ENCODE measurements at places on chromosomes 5 and 9.

DNA sequence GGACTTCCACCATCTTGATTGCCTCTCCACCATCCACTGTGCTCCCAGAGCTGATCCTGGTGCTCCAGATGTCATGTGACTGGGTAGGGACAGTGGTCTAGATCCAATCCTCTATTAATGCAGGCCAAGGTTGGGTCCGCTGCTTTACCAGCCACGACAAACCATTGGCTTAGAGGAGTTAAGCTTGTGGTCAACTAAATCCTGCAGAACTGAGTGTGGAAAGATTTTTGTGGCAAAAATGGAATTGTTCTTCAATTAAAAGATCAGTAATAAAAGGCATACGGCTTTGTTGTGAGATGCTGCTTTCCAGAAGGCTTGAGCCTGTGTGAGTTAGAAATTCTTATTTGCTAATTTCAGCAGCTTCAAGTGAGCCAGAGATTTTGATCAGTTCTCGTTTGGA, 30.7 kb downstream of the SLC1A3 start:
- no peak for DNase-seq

- DNase-seq, result peak; percentile 76
Measured at GRCh38 chr5:137629646-137630045, 106.2 kb downstream of the KLHL3 start.

GRCh38 chr5:1058988-1059883, 50.6 kb downstream of the NKD2 start:
- no peak for DNase-seq

- no peak for DNase-seq
Measured at GRCh38 chr5:36128795-36129194, 22.9 kb downstream of the LMBRD2 start.

DNA sequence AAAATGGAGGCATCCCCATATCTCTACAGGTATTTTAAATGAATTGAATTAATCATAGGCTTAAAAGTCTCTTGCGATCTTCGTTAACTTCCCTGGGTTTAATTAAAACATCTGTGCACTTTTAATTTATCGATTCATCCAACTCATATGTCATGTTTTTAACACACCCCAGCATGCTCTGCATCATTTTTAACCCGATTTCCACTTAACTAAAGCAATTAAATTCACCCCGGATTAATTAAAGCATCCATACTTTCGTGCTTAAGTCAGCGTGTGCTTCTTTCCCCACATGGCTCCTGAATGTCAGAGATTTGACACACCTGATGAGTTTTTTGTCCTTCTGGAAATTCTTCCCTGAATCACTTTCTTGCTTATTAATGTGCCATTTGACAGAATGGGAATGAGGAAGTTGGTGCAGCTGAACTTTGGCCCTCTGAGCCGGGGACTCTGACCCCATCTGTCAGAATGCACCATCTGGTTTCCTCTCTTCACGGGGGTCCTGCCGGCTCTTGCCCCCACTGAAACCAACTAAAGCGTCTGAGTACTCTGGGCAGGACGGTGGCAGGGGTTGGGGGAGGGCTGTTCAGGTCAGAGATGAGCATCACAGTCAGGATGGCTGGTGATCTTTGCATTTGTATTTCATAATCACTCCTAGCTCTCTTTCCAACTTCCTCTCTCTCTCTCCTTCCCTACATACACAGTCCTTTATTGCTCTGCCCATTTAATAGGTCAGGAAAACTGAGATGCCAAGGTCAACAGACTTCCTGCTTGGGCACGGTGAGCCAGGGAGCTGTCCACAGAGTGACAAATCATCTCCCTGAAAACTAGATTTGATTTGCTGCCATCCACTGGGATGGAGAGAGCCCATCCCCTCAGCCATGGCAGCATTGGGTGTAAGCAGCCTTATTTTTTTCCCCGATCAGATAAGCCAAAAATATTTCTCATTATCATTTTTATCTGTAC, 180.3 kb upstream of the WWC1 start:
- no peak for DNase-seq

- DNase-seq, result no peak
Measured at GRCh38 chr9:91647371-91647770, 223.7 kb upstream of the NFIL3 start.

DNA sequence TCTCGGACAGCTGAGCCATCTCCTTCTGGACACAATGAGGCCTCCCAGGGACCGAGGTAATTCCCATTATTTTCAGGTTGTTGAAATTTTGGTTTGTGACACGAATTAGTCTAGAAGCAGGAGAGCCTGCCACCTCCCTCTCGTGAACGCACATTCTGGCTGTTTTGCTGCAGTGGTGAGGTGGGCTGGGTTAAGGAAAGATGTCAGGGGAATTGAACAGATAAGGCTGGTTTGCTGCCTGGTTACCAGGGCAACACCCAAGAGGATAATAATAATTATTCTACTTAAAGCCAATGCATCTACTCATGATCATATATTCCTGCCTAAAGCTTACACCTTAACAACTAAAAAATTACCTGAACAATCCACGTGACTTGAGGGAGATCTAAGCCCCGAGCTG, 38.1 kb downstream of the DDX31 start:
- no peak for DNase-seq

DNA sequence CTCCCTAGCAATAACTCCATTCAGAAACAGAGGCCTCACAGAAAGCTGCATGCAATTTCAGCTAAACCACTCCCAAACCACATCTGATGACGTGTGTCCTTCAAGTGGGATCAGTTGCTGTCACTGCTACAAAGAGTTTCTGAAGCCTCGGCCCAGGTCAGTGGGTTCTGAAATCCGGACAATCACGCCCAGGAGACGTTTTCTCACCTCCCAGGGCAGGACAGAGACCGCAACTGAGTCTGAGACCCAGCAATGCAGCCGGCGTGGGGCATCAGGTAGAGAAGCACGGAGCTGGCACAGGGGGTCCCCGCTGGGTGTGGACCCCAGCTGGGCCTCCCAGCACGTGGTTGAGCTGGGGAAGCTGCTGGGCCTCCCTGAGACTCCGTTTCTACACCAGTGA, 2.6 kb upstream of the UBE2QL1 start:
- DNase-seq, result no peak

DNA sequence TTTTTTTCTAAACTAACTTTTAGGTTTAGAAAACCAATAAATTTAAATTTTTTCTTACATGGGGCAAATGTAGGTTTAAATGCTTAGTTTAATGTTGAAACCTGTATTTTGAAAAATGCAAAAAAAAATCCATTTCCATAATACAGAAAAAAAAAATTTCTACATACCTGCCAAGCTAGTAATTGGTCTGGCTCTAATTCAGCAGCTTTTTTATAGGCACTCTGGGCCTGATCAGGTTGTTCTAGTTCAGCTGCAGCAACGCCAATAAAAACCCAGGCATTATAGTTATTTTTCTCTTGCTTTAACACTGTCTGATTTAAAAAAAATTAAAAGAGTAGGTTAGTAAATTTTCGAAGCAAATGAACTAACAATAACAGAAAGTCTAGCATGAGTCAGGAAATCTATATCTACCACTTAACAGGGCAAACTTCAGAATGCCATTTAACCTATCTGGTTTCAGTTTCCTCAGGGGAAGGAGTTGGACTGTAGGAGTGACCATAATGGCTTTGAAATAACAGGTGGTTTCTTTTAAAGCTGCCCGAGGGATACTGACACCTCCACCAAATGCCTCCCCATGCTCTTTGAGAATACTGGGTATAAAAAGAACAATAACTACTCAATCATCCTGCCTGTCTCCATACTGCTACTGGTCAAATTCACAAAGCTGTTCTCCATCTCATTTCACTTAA, 11.6 kb downstream of the SKIC3 start:
- no peak for DNase-seq

DNA sequence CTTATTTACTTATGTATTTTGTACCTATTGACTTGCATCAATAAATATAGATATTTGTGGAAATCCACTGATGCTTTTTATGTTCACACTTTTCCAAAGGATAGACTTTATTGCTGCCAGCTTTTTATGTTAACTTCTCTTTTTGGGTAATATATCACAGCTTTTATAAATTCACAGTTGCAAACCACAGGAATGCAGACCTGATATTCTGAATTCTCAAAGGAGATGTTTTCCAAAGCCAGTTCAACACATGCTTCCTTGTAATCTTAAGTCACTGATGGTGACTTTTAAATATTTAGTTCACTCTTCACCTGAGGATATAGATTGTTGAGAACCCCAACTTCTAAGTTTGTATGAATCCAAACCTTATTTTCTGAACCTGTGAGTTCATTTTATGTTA, 223.4 kb upstream of the PRR16 start:
- DNase-seq, result no peak

DNA sequence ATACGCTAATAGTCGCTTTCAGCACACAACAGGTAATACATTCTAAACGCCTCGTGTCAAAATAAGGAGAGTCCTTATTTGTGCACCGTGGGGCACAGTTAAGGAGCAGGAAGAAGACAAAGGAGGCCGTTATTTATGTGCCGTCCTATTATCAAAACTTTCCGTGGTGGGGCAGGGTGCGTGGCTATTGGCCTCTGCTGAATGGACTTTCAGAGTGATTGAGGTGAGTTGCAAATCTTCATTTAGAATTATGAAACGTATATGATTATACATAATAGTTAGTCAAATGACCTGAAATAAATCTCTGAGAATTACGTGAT, 833 bp downstream of the C5orf24 start:
- DNase-seq, result peak; percentile 34

GRCh38 chr9:89465001-89465451, 32.9 kb downstream of the SEMA4D start:
- no peak for DNase-seq

DNA sequence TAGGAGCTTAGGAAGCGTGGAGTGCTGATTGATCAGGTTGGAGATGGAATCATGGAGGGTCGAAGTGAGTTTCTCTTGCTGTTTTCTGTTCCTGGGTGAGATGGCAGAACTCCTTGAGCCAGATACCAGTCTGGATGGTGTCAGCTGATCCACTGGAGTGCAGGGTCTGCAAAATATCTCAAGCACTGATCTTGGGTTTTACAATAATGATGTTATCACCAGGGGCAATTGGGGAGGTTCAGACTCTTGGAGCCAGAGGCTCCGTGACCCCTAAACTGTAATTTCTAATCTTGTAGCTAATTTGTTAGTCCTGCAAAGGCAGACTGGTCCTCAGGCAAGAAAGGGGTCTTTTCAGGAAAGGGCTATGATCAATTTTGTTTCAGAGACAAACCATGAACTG, 80.0 kb upstream of the NIPAL4 start:
- no peak for DNase-seq

DNA sequence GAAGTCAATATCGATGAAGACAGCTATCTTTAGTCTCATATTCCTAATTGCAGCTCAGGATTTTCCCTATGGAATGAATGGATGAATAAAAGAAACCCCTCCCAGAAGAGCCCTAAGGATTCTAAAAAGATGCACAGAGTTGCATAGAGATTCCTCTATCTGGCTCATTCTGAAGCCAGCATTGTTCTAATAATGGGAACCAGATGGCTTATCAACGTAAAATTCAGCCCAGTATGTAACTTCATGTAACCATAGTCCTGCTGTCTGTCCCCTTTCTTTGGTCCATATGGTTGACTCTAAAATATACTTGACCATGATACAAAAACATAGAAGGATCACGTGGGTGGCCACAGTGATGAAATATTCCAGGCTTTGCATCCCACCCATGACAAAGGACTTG, 508.6 kb downstream of the RASEF start:
- DNase-seq, result no peak

DNA sequence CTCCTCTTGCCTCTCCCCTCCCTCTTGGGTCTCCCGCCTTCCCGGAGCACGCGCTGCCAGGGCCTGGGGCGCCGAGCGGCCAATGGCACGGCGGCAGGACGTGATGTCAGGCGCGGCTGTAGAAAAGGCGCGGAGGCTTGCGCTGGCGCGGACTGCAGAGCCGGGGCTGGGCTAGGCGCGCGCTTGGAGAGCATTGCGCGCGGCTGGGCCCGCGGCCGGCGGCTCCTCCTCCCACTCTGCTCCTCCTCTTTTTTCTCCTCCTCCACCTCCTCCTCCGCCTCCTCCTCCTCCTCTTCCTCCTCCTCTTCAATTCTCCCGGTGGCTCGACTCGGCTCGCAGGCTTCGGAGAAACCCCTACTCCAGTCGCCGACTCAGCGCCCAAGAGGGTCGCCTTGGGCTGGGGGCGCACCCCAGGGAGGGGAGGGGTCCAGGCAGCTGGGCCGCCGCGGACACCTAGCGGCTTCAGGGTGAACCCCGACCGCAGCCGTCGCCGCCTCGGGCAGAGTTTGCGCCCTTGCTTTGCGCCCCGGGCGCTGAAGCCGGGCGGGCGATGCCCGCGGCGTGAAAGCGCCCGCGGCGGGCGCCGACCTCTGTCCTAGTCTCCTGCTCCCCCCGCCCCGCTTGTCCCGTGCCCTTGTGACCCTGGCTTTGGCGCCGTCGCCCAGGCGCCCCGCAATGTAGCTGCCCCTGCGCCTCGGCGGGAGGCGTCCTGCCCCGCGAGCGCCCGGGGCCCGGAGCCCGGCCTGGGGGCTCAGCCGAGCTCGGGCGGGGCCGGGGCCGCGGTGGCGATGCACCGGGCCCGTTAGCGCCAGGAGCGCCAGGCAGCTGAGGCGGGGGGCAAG, at the start of gene LHX2:
Gene LHX2, plus strand, starts transcription at position 309 of the 842 bp plus-strand sequence. CDS start 581 bp downstream, outside the sequence.
- peak; percentile 49 for DNase-seq

DNA sequence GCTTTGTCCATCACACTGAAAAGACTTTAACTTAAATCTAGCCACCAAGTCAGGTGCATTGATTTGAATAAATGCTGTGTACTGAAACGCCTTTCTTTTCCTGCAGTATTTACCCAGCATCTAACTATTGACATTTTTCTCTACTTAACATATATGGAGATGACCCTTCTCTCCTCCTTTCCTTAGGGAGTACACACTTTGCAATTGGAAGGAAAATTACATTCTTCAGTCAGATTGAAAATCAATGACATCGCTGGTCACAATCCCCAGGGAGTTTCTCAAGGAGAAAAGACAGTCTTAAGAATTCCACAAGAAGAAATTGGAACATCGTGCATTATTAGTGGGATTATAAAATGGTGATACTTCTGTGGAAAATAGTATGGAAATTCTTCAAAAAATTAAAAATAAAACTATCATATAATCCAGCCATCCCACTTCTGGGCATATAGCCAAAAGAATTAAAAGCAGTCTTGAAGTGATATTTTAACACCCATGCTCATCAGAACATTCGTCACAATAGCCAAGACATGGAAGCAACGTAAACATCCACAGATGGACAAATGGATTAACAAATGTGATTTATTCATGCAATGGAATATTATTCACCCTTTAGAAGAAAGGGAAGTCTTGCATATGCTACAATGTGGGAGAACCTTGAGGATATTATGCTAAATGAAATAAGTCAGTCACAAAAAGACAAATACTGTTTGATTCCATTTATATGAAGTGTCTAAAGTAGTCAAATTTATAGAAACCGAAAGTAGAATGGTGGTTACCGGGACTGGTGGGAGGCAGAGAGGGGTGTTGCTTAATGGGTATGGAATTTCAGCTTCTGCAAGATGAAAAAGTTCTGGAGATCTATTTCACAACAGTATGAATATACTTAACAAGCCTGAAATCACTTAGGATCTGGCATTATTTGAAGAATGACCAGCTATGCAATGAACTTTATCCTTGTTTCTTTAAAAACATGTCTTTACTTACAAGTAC, 14.3 kb upstream of the FREM1 start:
- DNase-seq, result no peak

DNA sequence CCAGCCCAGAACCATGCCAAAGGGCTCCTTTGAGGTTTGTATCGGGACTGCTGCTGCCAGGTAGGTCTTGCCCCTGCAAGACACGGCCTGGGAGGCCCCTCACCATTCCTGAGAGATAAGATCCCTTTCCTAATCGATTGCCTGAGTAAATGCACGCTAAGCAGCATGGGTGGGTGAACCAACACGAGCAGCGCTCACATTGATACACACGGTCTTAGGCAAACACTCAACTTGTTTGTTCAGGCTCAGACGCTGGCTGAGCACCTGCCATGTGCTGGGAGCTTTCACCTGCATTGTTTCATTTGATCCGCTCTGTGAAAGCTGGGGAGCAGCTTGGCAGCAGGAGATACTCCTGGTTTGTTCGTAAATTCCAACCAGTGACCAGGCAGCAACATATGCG, 76.9 kb upstream of the NEURL1B start:
- no peak for DNase-seq

All from kidney capillary endothelial cell (primary cell).